ENCODE measurements at places on chromosomes 1 and 21.
A peak's percentile ranks its signal among the peaks of the same experiment; 100 is the strongest.

DNA sequence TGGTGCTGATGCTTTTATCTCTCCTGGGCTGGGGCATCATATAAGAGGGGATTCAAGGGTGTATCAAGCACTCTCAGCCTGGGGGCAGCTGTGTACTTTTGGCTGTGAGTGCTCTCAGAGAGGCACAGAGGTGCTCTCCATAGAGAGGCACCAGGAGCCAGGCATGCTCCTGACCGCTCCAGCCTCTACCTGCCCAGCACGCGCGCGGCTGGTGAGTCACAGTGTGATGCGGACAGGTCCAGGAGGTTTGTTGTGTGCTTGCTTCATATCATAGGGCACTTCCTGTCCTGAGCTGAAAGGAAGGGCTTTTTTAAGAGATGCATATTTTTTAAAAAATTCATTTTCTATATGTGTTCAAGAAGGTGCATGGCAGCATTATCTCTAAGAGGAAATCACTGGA is 93.6 kb upstream of the BCAR3 start:
- DNase-seq, result no peak

DNA sequence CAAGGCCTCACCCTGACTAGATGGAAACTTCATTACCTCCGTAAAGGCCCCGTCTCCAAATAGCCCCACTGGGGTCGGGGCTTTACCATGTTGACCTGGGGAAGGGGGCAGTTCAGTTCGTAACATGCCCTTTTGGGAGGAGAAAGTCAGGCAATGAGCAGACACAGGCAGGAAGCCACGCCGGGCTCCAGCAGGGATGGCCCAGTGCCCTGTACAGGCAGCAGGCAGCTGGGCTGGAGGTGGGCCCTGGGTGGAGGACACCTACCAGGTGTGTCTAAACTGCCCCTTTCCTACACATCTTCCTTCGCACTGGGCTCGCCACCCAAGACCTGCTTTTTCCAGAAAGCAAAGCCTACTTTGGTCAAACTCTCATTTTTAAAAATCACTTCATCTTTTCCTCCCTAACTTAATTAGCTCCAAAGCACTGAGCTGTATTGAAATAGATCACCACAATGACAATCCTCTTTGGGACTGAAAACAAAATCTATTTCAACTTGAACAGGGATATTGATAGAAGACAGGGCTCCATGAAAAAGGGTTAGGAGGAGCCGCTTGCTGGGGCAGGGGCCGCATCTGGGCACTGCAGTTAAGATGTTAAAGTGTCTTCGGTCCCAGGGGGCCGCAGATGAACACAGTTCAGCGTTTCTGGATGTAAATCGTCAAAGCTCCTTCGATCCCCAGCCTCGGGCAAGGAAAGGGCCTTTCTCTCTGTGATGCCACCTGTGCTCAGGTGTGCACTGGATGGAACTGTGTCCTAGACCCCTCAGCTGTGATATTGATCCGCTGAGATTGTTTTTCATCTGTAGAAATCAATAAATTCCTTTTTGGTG is 104.6 kb downstream of the PDE9A start:
- DNase-seq, result no peak

DNA sequence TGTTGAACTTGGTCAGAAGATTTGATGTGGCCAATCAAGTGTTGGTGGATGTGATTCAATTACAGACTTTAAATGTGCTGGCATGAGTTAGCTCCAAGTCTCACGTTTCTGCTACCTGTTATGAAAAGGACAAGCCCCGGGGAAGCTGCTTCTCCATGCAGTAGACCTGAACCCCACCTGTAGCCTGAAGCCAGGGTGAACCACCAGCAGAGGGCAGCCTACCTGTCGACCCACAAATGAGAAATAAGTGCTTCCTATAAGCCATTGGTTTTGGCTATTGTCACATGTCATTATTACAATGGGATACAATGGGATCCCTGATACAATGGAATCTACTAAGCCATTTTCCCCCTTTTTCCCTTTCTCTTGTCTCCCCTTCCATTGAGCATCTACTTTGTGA is 230.2 kb downstream of the PRDM2 start:
- no peak for DNase-seq

- no peak for DNase-seq
These were observed 49.2 kb downstream of the UMODL1 start for GRCh38 chr21:42120101-42120902.

GRCh38 chr1:92992054-92992453 is 30.8 kb upstream of the DIPK1A start:
- no peak for DNase-seq

DNA sequence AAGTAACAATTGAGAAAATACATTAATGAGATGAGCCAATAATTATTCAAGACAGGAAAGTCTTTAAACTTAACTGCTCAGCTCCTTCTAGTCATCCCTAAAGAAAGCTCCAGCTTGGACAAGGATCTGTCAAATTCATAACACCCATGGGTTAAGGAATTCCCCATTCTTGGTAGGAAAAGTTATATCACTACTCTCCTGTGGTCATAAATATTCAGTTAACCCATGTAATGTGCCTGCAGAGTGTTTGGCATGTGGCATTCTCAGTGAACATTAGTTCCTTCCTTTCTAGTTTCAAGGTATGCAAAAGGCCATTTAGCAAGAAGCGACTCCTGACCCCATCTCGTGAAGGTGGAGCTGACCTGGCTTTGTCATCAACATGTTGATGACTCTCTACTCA is 76.7 kb upstream of the VCAM1 start:
- DNase-seq, result no peak

GRCh38 chr1:36464605-36465393 is 615 bp upstream of the MRPS15 start:
- DNase-seq, result peak; percentile 18

- DNase-seq, result no peak
These were observed 412.2 kb downstream of the MATN1 start for GRCh38 chr1:30310966-30311742.

DNA sequence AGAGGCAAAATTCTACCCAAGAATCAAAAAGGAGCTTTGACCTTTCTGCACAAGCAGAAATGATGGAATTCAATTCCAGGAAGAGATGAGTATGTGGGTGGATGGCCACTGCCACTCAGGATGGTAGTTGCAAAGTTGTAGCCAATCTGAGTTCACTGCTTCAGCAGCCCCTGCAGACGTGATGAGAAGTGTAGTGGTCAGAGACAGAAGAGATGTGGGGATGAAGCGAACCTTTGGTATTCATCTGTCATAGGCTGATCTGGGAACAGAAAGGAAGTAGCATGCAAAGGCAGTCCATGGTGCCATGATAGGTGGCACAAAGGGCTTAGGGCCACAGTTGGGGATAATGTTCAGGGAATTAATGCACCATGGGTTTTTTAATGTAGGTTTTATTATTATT is 81.1 kb upstream of the PGBD5 start:
- no peak for DNase-seq

GRCh38 chr1:30684881-30685795 is 38.2 kb downstream of the MATN1 start:
- DNase-seq, result no peak

DNA sequence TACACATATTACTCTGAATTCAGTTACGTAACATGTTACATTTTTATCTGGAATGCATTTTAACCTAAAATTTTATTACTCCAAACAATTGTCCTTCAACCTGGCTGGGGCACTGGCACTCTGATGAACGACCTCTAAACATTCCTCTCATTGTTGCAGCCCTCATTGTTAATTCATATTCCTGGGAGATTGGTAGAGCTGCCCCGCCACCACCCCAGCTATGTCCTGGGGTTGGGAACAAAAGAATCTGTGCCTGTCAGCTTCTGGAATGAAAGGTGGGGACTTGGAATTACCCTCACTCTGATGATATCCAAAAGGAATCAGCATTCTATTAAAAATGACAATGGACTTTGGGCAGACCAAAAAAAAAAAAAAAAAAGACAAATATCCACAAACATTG is 38.0 kb upstream of the DESI2 start:
- no peak for DNase-seq

GRCh38 chr1:221117133-221117532 is 237.9 kb downstream of the HLX start:
- DNase-seq, result no peak

DNA sequence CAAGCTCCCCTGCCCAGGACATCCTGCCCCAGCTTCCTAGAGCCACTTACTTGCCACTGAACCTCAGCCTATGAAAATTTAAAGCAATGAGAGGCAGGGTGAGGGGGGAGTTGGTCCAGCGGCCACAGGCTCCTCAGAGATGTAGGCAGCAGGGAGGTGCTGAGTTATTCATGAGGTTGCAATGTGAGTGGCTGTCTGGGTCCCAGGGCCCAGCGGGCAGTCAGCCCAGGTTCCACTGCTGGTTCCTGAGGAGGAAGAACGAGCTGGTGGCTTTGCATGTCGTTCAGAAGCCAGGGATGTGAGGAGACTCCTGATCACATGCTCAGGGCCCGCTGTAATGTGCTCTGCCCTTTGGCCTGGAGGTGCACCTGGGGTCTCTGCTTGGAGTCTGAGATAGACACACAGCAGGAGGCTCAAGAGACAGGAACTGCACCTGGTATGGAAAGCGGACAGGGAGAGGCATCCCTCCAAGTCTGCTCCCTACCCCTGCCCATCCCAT is at the start of gene KNCN:
Gene KNCN, minus strand, starts transcription at position 51 of the 499 bp plus-strand sequence. CDS start 432 bp downstream, outside the sequence.
- no peak for DNase-seq

DNA sequence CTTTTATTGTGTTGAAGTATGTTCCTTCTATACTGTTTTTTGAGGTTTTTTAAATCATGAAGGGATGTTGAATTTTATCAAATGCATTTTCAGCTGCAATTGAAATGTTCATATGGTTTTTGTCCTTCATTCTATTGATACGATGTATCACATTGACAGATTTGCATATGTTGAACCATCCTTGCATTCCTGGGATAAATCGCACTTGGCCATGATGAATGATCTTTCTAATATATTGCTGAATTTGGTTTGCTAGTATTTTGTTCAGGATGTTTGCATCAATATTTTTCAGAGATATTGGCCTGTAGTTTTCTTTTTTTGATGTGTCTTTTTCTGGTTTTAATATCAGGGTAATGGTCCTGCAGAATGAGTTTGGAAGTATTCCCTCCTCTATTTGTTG is 214.0 kb downstream of the LMO4 start:
- DNase-seq, result no peak

GRCh38 chr1:100188617-100189016 is 10.6 kb upstream of the LRRC39 start:
- no peak for DNase-seq

DNA sequence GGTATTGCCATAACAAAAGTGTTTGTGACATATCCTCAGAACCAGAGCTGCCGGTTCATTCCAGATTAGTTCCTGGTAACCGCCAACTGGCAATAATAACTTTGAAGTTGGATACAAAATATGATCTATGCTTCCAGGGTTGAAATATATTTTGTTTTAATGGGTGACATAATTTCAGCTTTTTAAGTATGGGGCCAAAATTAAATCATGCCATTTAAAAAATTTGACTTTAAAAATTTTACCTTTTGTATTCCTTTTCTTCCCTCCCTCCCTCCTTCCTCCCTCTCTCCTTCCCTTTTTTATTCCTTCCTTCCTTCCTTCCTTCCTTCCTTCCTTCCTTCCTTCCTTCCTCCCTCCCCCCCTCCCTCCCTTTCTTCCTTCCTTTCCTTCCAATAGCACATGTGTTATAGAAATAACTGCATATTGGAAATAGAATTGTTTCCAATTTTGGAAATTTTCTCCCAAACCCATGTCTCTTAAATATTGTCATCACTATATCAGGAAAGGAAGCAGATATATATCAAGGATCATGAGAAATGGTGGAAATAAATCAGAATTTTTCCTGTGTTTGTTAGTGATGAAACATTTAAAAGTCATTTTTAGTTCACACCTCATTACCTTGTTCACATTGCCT is 12.0 kb upstream of the KIFAP3 start:
- no peak for DNase-seq

DNA sequence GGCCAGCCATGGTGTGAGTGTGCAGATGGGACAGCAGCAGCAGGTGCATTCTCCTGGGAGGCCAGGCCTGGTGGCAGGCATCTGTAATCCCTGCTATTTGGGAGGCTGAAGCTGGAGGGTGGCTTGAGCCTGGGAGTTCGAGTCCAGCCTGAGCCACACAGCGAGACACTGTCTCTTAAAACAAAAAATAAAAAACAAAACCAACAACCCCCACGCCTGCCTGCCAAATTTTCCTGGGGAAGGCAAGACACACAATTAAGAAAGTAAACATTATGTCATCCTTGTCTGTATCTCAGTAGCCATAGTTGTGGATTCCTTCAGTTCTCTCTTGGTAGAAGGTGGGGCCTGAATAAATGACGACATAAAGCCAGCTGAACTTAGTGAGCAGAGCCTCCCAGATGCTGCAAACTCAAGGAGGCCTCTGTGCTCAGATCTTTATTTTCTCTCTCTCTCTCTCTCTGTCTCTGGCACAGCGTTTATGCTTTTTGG is 57.6 kb upstream of the CD34 start:
- no peak for DNase-seq

GRCh38 chr1:84069236-84069845 is 70.4 kb upstream of the TTLL7 start:
- DNase-seq, result no peak

DNA sequence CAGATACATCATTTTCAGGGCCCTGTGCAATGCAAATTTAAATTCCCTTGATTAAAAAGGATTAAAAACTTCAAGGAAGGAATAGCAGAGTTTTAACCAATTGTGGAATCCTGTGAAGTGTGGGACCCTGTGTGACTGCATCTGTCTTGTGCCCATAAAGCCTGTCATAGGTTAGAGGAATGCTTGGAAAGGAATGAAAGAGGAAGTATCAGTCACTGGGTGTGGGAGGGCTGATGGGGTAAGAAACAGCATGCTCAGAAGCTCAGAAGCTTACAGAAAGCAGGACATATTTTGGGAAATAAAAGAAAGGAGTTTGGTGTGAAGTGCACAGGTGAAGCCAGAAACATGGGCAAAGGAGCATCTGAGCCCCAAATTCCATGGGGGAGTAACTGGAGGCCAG is 150.8 kb upstream of the ETV3 start:
- DNase-seq, result no peak

DNA sequence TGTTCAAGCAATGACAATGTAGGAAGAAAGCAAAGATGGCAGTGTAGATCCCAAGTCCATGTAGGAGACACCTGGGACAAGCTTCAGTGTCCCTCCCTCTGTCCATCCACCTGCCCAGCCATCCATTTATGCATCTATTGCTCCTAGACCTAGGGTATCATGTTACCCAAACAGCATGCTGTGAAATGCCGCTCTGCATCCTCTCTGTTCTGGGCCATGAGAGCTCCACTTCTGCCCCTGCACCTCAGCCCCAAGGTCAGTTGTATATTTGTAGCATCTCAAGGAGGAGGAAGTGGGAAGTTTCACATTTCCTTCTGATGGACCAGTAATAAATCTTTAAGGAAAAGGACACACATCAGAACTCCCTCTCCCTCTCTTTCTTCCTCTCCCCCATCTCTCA is 27.9 kb upstream of the TSPEAR start:
- DNase-seq, result no peak

GRCh38 chr1:221263831-221264767 is 384.9 kb downstream of the HLX start:
- DNase-seq, result no peak

- DNase-seq, result no peak
These were observed 1.3 kb downstream of the EDARADD start for GRCh38 chr1:236395230-236395946.

- no peak for DNase-seq
These were observed 200.9 kb downstream of the TM2D1 start for GRCh38 chr1:61523893-61524605.

GRCh38 chr1:219352961-219353651 is 179.4 kb downstream of the LYPLAL1 start:
- DNase-seq, result no peak

GRCh38 chr1:160975026-160975425 is 20.4 kb upstream of the ITLN2 start:
- DNase-seq, result no peak

- DNase-seq, result no peak
These were observed 11.8 kb downstream of the SHISA4 start for GRCh38 chr1:201900476-201900875.

GRCh38 chr1:6163191-6163972 is 16.7 kb downstream of the CHD5 start:
- no peak for DNase-seq

All from heart right ventricle (tissue), 16 donors.